NCI-H460 (cell line): ENCODE measurements at places on chromosomes 6 and 20.

DNA sequence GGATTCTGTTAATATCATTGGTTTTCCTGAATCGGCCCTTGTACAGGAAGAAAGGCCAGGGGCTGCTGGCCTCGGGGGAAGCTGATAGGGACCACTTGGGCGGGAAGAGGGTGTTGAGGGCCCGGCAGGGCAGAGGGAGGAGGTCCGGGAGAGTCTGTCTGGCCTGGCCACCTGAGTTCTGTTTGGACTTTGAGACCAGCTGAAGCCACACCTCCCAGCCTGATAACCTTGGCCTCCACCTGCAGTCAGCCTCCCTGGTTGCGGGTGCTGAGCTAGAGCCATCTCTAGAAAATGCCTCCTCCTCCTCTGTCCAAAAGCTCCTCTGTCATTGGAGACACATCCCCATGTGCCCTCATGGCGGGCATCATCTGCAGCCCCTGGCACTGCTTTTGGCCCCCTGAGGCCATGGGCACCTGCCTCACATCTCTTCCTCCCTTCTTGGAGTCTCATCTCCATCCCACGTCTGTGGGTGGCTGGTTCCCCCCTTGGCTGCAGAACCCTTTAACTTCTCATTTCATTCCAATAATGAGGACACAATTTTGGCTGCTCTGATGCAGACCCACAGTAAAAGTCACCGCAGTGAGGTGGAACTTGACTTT lies 16.6 kb downstream of the APCDD1L start:
- DNase-seq, result no peak

DNA sequence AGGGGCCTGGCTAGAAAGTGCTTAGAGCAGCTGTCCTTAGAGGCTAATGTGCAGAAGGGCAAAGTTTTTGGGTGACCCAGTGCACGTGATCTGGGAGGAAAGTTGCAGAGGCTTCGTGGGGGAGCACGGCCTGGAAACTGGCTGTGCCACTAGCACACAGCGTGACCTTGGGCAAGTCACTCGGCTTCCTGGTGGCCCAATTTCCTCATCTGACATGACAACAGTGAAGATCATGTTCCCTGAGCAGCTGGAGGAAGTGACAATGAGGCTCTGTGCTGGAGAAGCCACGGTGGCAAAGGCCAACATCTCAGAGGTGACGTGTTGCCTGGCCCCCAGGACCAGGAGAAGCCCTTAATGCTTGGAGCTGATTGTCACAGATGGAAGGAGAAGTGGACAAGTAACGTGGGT lies 99.5 kb downstream of the FOXC1 start:
- DNase-seq, result no peak

GRCh38 chr6:34573567-34574183 lies 17.5 kb upstream of the SPDEF start:
- no peak for DNase-seq

- no peak for DNase-seq
Observed at GRCh38 chr20:52457826-52458225, 266.2 kb upstream of the ZFP64 start.

- DNase-seq, result peak; percentile 37
Observed at GRCh38 chr6:166515072-166515810, 71.2 kb downstream of the RAMACL start.

DNA sequence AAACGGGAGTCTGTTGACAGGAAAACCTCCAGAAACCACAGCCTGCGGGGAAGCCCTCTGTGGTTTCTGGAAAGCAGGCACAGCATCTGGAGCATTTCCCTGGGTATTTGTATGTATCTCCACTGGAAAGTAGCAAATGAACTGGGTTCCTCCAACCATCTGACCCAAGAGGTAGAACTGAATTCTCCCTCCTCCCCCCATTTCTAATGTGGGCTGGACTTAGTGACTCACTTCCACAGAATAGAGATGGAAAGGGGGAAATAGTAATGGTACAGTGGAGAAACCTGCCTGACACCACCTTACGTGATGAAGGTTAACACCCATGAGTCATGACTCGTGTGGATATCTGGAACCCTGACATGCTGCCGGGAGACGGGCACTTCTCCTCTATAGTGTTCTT lies 51.9 kb upstream of the XRN2 start:
- no peak for DNase-seq

GRCh38 chr6:50141100-50141499 lies 91.4 kb upstream of the DEFB112 start:
- DNase-seq, result no peak

DNA sequence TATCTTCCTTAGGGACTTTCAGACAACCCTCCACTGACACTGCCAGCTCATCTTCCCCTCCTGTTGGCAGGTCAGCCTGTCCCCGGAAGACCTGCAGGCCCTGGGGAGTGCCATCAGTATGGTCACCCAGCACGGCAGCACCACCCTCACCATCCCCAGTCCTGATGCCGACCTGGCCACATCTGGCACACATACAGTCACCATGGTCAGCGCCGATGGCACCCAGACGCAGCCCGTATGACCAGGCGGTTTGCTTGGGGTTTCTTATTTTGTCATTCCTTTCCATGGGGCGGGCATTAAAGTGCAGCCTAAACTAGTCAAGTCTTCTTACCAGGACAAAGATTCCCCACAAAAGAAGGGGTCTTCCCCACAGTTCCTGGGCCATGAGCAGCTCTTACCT lies 3.9 kb upstream of the DEF6 start:
- DNase-seq, result no peak

GRCh38 chr6:101760843-101761621 lies 367.5 kb downstream of the GRIK2 start:
- no peak for DNase-seq

GRCh38 chr20:5044075-5044620 lies 42.8 kb upstream of the SLC23A2 start:
- no peak for DNase-seq

DNA sequence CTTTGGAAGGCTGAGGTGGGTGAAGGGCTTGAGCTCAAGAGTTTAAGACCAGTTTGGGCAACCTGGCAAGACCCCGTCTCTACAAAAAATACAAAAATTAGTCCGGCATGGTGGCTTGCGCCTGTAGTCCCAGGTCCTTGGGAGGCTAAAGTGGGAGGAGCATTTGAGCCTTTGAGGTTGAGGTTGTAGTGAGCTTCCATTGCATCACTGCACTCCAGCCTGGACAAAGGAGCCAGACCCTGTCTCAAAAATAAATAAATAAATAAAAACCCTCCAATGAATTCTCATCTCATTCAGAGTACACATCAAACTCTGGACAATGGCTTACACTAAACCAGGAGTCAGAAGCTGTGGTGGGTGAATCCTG lies 31.8 kb downstream of the B4GALT5 start:
- DNase-seq, result no peak

DNA sequence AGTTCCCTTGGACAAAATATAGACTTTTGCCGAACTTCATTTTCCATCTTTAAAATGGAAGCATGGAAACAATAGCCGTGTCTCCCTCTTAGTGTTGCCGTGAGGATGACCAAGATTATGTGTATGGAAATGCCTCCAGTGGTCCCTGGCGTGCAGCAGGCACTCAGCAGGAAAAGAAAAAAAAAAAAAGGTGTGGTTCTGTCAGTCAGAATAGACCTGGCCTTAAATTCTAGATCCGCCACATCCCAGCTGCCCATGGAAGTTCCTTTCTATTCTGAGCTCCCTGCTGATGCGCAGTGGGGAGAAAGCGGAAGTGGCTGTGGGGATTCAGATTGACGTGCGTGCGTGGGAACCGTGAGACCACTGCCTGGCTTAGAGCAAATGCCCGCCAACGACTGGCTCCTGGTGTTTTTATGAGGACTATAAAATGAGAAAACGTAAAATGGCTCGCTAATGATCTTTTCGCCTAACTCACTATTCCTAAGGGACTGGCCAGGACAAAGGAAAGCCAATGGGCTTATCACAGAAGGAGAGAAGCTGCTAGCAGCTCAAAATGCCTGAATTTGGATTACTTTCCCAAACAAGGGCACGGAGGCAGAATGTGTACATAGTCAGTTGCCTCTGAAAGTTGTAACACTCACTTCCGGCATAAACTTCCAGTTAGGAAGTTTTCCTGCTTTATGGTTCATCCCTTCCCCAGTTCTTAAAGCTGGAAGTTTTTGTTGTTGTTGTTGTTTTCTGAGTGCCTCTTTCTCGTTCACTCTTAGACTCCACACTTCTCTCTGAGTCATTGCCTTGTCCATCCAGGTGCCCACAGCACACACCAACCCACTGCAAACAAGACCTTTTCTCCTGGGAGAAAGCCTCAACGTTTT lies 11.4 kb upstream of the PDE10A start:
- no peak for DNase-seq

GRCh38 chr20:10423735-10424134 lies 10.3 kb downstream of the MKKS start:
- DNase-seq, result no peak

DNA sequence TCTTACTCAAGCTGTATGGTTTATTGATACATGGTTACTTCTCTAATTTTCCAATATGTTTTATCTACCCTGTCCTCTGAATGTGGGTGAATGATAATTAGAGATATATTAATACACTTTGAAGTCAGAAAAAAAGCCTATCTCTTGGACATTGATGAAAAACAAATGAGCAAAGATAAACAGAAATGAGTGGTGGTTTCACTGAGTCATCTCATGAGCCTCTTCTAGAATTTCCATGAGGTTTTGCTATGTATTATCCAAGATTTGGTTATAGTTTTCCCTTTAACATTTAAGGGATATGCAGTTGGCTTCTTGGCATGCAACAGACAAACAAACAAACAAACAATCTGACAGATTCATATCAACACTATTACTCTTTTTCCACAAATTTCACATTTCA lies 586.8 kb downstream of the RFPL4B start:
- no peak for DNase-seq

- no peak for DNase-seq
Observed at GRCh38 chr6:63496361-63496804, 75.9 kb upstream of the LOC128125822 start.

DNA sequence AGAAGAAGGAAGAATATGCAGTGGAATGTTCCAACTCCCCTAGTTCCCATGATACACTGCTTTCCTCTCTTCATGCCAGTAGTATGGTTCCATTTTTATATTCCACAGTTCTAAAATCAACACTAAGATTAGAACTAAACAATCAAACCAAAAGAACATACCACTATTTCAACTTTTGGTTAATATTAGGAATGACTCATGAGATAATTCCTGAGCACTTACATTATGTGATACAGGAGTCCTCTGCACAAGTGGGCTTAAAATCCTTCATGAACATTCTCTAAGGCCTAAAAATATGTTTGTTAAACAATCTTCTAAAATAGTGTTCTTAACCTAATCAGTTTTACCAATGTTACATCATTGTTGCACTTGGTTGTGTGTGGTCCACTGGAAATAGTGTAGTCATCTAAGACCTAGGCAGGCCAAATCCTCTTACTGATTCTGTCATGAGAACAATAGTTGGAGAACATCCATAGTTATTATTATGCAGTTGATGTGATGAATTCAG lies 30.3 kb upstream of the RCAN2 start:
- no peak for DNase-seq

DNA sequence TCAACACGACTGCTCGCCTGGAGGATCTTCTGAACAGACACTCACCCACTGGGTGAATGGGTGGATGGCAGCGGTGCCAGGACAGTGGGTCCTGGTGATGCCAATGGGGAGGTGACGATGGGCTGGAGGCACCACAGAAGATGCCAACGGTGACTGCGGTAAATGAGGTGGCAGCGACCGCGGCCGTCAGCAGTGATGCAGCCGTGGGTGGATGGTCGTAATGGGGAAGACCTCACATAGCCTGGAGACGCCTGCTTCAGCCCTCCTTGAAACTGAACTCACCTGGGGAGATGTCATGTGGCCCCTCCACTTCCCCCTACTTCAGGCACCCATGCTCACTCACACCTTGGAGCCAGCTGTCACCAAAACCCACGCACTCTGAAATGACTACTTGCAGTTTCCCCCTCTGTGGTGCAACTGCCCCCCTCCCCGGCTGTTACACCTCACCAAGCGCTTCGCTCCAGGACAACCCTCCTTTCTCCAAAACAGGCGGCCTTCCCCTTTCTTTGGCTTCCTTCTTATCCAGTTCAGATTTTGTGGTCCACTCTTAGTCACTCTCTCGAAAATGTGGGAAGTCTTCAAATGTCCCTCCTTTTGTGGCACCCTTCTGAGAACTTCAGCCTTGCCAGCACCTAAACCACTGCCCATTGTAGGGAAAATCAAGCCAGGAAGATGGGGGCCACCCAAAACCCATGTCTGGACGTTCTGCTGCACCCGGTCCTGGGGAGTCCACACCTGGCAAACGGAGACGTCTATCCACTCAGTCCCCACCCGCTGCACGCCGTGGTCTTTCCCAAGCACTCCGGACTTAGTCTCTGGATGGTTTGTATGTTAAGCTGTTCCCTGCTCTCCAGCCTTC lies 10.4 kb upstream of the ABHD16B start:
- DNase-seq, result no peak

GRCh38 chr20:10982692-10983091 lies 308.9 kb upstream of the JAG1 start:
- DNase-seq, result no peak

DNA sequence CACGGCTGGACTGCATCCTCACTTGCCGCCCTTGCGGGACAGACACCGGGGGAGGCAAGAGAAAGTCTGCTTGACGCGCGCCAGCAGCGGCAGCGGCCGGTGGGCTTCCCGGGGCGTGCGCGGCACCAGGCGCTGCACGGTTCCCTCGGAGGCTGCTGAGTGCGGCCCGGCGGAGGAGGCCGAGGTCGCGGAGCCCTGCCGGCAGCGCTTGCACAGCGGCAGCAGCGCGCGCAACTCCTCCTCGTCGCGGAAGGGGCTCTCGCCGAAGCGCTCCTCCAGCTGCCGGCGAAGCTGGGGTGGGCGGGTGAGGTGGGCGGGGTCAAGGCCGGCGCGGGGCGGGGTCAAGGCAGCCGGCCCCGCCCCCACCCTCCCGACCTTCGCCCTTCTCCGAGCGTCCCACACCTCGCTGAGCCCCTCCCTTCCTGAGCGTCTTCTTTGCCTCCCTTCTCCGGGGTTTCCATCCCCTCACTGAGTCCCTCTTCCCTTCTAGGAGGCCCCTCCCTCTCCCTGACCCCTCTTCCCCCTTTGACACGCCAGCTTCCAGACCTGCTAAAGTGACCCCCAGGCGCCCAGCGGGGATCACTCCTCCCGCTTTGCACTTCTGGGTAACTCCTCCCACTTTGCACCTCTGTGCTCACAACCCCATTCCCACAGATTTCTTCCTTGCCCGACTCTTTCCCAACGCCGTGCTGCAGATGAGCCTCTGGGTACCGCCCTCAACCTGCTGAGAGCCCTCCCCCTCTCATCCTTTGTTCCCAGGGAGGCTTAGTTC lies 8.8 kb downstream of the DUSP15 start:
- peak; percentile 35 for DNase-seq

GRCh38 chr6:159977904-159978268 lies 9.0 kb downstream of the IGF2R start:
- DNase-seq, result no peak

DNA sequence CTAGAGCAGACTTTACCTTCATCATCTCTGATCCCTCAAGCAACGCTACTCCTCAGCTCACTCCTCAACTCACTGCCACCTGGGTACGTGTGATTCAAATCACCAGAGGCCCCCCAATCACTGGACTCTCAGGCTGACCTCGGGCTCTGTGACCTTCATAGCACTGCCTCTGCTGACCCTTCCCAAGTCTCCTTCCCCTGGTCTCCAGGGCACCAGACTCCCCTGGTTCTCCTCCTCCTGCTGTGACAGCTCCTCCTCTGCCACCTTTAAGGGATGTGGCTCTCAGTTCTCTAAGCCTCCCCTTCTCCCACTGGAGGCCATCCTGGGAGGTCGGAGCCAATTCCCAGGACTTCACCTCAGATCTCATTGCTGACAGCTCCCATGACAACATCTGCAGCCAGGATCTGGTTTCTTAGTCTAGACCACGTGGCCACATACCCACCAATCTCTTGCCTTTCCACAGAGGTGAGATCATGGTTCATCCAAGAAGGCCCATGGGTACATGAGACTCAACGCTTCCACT lies 90.4 kb downstream of the NFATC2 start:
- no peak for DNase-seq

- no peak for DNase-seq
Observed at GRCh38 chr6:51268666-51269065, 450.0 kb downstream of the TFAP2B start.
